ENCODE measurements at places on chromosomes 4 and X.

DNA sequence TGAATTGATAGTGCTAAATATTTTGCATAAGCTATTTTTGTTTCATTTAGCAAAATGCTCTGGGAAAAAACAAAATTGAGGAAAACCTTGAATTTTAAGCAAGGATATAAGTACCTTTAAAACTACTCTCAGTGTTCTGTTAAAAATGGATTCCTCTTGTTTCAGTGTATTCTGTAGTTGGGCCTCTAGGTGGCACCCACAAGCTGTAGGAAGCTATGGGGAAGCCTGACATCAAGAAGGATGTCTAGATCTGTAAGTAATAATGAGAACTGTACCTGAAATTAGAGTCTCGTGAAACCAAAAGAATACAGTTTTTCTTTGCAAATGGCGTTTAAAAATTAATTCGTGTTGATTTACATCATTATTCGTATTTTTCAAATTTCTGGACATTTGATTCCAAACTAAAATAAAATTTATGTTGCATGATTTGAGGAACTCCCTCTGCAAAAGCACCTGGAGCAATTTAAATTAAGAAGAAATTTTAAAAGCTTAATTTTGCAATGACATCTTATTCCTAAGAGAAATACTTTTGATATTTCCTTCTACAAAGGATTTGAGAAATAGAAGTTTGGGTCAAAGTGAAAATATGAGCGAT, 51.2 kb downstream of the TMPRSS11E start:
- peak; percentile 59 for DNase-seq

- no peak for DNase-seq
These were observed 95.5 kb upstream of the ZNF518B start for GRCh38 chr4:10552591-10553280.

DNA sequence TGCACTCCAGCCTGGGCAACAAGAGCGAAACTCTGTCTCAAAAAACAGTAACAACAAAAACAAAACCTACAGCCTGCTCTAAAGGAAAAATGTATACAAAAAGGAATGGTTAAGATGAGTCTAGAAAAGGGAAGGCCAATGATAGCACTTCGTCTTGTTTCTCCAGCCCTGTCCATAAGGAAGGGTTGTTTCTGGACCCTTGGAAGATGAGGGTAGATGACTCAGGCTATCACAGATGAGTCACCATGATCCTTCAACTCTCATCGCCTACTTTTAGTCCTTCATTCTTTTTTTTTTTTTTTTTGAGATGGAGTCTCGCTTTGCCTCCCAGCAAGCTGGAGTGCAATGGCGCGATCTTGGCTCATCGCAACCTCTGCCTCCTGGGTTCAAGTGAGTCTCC, 8.8 kb downstream of the PLA2G12A start:
- DNase-seq, result no peak

DNA sequence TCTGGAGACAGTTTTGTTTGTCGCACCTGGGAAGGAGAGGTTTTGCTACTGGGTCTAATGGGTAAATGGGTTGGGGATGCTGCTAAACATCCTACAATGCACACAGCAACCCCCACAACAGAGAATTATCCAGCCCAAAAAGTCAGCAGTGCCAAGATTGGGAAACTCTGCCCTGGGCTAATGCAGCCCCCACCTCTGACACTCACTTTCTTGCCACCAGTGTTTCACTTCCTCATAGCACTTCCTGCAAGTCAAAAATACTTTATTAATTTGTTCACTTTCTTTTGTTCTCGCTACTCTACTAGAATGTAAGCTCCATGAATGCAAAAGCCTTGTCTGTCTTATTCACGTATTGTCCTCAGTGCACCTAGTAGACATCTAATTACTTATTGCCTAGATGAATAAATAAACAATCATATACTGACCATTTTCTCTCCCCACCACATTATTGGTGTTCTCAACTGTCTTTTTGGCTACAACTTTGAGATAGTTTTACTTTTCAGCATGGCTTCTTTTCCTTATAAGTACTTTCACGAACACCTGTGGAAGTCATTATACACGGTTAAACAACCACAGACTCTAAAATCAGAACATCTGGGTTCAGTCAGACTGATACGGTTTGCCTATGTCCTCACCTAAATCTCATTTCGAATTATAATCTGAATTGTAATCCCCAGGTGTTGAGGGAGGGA, 82.0 kb upstream of the PITX2 start:
- DNase-seq, result no peak

DNA sequence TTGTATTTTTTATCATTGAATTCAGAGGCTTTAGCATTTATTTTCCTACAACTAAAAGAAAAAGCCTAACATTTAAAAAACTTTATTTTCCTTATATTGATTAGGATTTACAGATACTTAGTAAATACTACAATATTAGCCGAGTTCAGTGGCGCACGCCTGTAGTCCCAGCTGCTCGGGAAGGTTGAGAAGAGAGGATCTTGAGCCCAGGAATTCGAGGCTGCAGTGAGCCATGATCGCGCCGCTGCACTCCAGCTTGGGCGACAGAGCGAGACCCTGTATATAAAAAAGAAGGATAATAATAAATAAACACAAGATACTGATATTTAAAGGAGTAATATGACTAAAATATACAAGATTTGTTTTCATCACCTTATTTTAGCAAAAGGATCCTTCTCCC, 681 bp upstream of the UPF3B start:
- DNase-seq, result no peak

- DNase-seq, result peak; percentile 80
These were observed 185.0 kb upstream of the GPRIN3 start for GRCh38 chr4:89492581-89493071.

- DNase-seq, result no peak
These were observed 346.8 kb upstream of the TECRL start for GRCh38 chr4:64756016-64756415.

DNA sequence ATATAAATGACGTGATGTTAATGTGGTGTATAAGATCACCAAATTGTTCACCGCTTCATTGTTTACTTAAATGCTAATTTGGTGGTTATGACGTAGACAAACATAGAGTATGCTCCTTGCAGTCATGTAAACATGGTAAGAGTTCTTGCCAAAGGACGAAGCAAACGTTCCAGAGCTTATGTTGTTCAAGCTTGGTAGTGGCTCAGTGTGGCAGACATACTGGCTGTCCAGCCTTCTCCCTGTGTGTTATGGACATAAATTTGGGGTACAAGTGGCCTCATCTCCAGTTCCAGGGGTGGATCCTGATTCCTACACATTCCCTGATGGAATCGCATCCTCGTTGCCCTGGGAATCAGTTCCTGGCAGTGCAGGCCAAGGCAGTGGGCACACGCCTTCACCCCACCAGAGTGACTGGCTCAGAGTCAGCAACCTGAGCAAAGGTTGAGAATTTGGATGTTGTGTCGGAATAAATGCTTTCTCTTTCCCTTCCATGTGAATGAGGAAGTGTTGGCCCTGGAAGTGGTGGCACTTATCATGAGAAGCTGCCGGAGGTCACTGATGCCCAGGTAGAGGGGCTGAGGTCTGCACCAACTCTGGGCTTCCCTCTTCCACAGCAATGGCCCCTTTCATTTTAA, 25.4 kb downstream of the F11 start:
- no peak for DNase-seq

DNA sequence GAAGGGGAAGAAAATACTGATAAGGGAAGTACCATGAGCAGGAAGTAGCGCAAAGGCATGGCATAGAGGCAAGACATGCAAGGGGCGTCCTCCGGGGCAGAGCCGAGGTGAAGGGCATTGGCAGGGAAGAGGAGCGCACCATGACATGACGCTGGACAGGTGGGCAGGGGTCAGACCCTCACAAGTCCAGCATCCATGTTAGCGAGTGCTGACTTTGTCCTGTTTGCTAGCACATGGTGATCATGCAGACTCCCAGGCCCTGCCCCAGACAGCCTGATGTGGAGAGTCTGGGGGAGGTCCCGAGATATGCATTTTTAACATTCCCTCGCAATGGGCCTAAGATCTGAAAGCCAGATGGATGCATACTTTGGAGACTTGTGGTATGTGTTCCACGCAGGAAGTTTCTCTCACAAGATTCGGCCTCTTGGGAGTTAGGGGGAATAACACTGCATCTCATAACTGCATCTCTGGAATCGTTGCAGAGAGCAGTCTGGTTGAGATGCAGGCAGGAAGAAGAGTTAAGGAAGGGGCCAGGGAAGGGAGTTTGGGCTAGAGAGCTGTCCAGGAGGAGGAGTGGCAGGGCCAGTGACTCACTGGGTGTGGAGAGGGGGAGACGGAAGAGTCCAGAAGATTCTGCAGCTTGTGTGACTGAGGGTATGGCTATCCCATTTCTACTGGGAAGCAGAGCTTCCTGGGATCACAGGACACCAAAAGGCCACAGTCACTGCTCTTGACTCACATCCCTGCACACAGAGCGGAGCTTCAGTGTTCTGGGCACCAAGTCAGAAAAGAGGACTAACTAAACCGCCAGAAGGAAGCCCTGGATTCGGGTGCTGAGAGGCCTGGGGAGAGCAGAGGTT, 59.7 kb downstream of the FAM184B start:
- no peak for DNase-seq

DNA sequence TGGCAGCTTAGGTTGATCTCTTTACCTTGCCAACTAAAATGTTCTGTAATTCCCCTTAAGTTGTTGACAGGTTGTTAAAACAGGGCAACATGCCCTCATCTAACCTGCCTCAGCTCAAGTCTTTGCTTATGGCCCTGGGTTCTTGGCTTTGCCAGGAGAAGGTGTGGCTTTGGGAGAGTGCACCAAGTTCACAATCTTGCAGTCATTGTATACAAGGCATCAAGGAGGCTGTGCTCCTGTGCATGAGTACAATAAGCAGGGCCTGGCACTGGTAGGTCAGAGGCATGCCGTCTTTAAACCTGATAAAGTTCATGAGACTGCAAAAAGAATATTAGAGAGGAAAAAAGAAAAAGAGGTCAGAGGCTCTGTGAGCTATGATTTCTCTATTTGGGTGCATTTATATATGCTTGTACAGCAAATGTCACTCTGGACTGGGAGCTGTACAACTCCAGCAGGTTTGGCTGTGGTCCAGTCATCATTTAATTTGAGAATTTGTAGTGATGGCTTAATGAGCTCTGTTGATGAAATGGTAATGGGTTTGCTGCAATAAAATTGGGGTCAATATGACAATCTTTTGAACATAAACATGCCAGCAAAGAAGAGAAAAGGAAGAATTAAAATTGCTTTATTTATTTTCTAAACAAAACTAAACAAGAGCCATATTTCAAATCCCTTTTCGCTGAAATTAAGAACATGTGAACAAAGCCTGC, 30.3 kb downstream of the AREG start:
- DNase-seq, result no peak

DNA sequence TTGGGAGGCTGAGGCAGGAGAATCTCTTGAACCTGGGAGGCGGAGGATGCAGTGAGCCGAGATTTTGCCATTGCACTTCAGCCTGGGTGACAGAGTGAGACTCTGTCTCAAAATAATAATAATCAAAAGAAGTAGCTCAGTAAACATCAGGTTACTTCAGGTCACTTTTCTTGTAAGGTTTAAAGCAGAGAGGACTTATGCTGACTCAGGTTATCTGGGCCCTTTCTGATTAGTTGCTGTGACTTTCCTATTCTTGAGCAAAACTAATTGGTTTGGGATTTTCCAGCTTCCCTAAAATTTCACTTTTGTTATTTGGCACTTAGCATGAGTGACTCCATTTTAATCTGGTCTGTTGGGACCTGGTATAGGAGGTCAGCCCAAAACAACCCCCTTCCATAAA, 812.9 kb downstream of the NLGN4X start:
- DNase-seq, result no peak

DNA sequence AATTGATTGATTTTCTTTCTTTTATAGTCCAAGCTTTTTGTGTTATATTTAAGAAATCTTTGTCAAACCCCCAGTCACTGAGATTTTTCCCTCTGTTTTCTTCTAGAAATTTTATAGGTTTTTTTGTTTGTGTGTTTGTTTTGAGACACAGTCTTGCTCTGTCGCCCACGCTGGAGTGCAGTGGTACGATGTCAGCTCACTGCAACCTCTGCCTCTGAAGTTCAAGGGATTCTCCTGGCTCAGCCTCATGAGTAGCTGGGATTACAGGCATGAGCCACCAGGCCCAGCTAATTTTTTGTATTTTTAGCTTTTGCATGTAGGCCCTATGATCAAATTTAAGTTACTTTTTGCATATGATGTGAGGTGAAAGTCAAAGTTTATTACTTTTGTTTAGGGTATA, 20.9 kb upstream of the FBXW7 start:
- no peak for DNase-seq

DNA sequence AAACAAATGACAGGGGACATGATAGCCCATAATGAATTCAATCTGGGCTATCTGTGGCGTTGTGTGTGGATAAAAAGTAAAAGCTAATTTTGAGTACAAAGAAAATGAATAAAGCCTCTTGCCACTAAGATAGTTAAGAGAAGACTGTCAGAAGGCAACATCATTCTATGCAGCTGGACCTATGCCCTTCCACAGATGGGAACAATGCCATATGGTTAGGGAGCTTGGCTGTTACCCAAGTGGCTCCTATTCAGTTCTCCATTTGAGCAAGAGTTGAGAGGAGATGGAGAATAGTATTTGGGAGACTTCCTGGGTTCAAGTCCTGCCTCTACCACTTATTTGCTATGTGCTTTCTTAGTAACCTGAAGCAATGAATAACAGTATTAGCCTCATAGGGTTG, 107.7 kb downstream of the ANXA3 start:
- no peak for DNase-seq

- no peak for DNase-seq
These were observed 803.6 kb upstream of the ADGRL3 start for GRCh38 chr4:60396341-60397049.

DNA sequence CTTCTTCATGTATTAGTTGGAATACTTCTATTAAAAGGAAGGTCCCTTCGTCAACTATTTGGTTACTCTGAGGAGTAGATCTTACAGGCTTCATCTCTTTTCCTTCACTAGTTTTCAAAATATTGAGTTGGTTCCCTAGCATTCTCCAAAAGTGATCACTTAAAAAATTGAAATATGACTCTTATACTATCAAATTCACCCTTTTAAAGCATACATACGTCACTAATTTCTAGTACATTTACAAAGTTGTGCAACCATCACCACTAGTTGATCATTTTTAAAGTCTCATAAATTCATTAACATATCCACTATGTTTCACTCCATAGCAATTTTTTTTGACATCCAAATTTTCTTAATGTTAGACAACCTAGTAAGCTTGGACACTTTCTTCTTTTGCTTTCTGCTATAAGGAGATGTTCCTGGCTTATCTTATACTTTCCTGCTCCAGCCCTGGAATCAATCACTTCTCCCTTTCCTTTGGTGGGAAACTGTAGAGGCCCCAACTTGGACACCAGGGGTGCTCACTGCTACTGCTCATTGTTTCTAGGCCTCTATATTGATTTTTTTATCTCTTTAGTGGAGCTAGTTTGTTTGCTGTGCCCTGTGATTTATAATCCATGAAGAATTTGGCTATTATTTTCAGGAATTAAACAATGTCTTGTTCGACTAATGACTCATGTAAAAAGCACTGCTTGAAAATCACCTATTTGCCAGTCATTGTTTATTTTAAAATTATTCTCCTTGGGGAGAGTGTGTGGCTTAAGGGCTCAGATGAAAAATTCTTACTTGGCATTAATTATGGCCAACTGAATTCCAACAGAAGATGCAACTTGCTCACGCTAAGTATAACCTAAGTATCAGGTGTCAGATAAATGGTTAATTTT, 4.0 kb upstream of the ZFX start:
- DNase-seq, result peak; percentile 30

GRCh38 chrX:77276742-77277141, 170.4 kb upstream of the FGF16 start:
- no peak for DNase-seq
